ENCODE measurements at places on chromosomes 16 and 17. TPM values are rescaled to one million over a fixed set of nuclear protein-coding genes. Genes with fewer than 3 reads are reported as not detected.
A peak's percentile ranks its signal among the peaks of the same experiment; 100 is the strongest.

- peak; percentile 11 for DNase-seq
Observed at GRCh38 chr16:19595043-19595767, 39.7 kb downstream of the VPS35L start.

GRCh38 chr16:19348578-19349315, 63.2 kb downstream of the CLEC19A start:
- DNase-seq = no peak

- peak; percentile 46 for DNase-seq
Observed at GRCh38 chr16:85291302-85292148, 179.3 kb upstream of the CIBAR2 start.

- no peak for DNase-seq
Observed at GRCh38 chr17:73498886-73499554, 145.2 kb downstream of the SDK2 start.

The TBC1D3K gene
- not detected for total RNA-seq

DNA sequence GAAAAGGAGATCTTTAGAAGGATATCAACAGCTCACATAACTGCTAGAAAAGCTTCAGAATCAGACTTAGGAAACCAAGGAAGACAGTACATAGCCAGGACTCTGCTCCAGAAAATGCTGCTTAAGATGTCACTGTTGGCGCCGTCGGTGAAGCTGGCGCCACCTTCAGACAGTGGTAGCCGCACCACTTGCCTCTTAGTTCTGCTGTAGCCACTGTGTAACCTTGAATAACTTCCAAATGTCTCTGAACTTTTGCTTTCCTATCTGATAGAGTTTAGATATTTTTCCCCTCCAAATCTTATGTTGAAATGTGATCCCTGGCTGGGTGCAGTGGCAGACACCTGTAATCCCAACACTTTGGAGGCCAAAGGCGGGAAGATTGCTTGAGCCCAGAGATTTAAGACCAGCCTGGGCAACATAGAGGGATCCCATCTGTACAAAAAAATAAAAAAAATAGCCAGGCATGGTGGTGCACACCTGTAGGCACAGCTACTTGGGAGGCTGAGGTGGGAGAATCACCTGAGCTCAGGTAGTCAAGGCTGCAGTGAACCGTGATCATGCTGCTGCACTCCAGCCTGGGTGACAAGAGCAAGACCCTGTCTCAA, 6.3 kb upstream of the USP31 start:
- no peak for DNase-seq

GRCh38 chr17:12738624-12739023, 50.7 kb upstream of the ARHGAP44 start:
- no peak for DNase-seq

The NR1D1 gene
- 11.3 TPM for total RNA-seq

The ATP5PD gene
- total RNA-seq = 316 TPM

The ADCY9 gene
- total RNA-seq = 11.5 TPM

DNA sequence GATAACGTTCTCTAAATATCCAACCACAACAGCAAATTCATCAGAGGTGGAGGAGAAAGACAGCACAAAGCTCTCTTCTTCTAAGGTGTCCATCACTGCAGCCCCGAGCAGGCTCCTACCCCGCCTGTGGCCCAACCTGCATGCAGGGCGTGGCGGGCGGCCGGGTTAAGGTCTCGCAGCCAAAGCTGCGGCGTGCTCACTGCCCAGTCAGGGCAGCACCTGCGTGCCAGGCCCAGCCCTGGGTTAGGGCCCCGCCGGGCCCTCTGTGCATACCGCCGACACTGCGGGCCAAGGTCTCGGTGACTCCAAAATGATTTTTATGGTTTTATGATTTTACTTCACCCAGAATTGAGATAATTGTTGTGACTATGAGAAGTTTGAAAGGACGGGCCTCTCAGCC, 57.8 kb downstream of the FOXK2 start:
- no peak for DNase-seq

GRCh38 chr17:68057531-68057952, 22.0 kb downstream of the KPNA2 start:
- DNase-seq = peak; percentile 34

GRCh38 chr16:1800701-1801100, 7.2 kb upstream of the IGFALS start:
- no peak for DNase-seq

The SCN4A gene
- not detected for total RNA-seq

The TNFSF13 gene
- 0.20 TPM for total RNA-seq

GRCh38 chr17:8138374-8138671, 13.9 kb downstream of the PER1 start:
- DNase-seq = no peak

DNA sequence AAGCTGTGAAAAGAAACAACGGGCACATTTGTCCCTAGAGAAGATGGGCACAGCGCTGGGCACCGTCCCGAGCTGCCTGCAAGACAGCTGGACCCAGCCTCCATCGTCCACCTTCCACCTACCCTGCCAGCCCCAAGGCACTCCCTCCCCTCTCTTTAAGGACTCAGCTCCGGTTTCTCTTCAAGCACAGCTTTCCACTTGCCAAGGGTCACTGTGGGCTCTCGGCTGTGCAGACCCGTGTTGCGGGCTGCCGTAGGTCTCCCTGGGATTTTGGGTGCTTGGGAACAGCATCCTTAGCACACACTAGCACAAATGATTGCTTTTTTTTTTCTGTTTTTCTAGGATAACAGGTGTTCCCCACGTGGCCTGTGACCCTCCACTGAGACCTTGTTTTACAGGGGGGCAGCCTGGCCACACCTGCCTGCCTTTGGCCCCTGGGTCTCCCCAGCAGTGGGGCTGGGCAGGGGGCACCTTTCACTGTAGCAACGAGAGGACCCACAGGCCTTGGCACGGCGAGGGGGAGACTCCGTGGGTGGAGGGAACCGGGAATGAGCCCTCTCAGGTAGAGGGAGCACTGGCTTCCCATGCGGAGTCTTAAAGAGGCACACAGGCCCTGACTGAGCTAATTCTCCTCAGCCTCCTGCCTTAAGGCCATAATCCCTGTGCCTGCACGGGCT, 1.4 kb downstream of the CHMP6 start:
- DNase-seq = no peak

GRCh38 chr17:82386881-82387704, 15.5 kb downstream of the UTS2R start:
- no peak for DNase-seq

The FLII gene
- 392 TPM for total RNA-seq

GRCh38 chr16:28837672-28838557, 8.2 kb downstream of the TUFM start:
- no peak for DNase-seq

DNA sequence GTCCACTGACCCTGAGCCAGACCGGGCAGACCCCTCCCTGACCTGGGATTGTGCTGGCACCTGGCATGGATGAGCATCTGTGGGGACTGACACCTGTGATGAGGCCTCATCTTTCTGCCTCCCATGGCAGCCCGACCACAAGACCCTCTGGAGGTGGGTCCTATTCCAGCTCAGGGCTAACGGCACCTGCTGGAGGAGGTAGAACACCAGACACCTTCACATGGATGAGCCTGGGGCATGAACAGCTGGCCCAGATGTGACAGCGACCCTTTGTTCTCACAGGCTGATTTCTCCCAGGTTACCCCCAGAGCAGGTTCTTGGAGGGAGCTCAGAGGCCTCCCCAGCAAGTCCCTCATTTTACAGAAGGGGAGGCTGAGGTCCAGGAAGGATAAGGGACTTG, 46.4 kb upstream of the PIK3R6 start:
- no peak for DNase-seq

The SLFN12L gene
- total RNA-seq = not detected

GRCh38 chr17:40516581-40517285, 15.3 kb upstream of the TNS4 start:
- peak; percentile 26 for DNase-seq

DNA sequence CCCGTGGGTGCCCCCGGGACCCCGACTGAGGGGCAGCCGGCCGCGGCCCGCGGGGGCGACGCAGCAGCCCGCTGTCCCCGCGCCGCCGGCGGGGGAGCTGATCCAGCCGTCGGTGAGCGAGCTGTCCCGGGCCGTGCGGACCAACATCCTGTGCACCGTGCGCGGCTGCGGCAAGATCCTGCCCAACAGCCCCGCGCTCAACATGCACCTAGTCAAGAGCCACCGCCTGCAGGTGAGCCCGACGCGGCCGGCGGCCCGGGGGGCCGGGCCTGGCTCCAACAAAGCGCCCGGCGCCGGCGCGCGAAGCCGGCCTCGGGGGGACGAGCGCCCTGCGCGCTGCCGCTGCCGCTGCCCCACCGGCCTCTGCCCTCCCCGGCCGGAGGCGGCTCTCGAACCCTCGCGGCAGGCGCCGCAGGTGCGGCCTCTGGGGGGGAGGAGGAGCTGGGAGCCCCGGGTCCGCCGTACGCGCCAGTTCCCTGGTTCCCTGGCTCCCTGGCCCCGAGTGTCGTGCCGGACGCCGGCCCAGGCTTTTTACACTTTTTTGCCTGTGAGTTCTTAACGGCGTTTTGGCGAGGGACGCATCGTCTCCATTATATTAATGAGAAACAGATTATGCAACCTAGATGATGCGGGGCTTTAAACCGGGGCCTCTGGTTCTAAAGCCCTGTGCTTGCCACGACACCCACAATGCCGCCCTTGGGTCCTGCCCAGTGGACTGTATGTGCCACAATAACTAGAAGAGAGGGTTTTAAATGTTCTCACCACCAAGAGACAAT, 521 bp downstream of the ATMIN start:
- peak; percentile 48 for DNase-seq

The PRDM7 gene
- total RNA-seq = not detected

- DNase-seq = no peak
Observed at GRCh38 chr16:11655655-11656054, 12.6 kb upstream of the SNN start.

DNA sequence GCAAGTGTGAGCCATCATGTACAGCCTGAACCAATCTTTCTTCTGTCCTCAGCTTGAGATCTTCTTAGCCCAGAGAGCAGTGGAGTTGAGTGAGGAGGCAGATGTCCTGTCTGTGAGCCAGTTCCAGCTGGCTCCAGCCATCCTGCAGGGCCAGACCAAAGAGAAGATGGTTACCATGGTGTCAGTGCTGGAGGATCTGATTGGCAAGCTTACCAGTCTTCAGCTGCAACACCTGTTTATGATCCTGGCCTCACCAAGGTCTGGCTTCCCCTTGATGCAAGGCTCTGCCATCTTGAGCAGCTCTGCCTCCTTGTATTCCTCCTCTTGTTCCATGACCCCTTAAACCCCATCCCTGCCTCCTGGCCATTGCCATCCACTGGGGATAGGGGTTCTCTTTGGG, 9.6 kb downstream of the CDK5RAP3 start:
- no peak for DNase-seq

- DNase-seq = no peak
Observed at GRCh38 chr17:45052052-45052772, 780 bp upstream of the DCAKD start.

- DNase-seq = no peak
Observed at GRCh38 chr17:63190821-63191370, 224.9 kb downstream of the TANC2 start.

- no peak for DNase-seq
Observed at GRCh38 chr17:54972406-54973138, 4.0 kb downstream of the STXBP4 start.

The ELMO3 gene
- 27.8 TPM for total RNA-seq

The KRTAP1-1 gene
- total RNA-seq = not detected

The LDHD gene
- 4.1 TPM for total RNA-seq

GRCh38 chr16:76464955-76465620, 187.9 kb downstream of the CNTNAP4 start:
- no peak for DNase-seq

The CHST5 gene
- total RNA-seq = not detected

The HSD17B1 gene
- 2.3 TPM for total RNA-seq

- DNase-seq = no peak
Observed at GRCh38 chr17:38852771-38853291, 690 bp downstream of the RPL23 start.

GRCh38 chr16:30760001-30760559, 1.8 kb downstream of the CFAP119 start:
- no peak for DNase-seq

The PRR35 gene
- 0.14 TPM for total RNA-seq

- no peak for DNase-seq
Observed at GRCh38 chr17:65314212-65314611, 177.0 kb downstream of the RGS9 start.
